Spinal cord (tissue), 10 donors: ENCODE measurements at places on chromosomes 7 and 10. TPM values are rescaled to one million over a fixed set of nuclear protein-coding genes. Genes with fewer than 3 reads are reported as not detected.

SFMBT2 gene
- polyA plus RNA-seq = 15.3 TPM

EN2 gene
- 0.22 TPM for polyA plus RNA-seq

CYP26A1 gene
- polyA plus RNA-seq = 0.42 TPM

IFIT3 gene
- 8.6 TPM for polyA plus RNA-seq

FGFR2 gene
- 101 TPM for polyA plus RNA-seq

RHOBTB1 gene
- 19.8 TPM for polyA plus RNA-seq

GPER1 gene
- polyA plus RNA-seq = 9.9 TPM

ACTL6B gene
- 83.1 TPM for polyA plus RNA-seq

BMS1 gene
- 13.4 TPM for polyA plus RNA-seq

LLCFC1 gene
- polyA plus RNA-seq = 0.38 TPM

CHRM2 gene
- polyA plus RNA-seq = 15.9 TPM

UPK3B gene
- polyA plus RNA-seq = 1.0 TPM

ZNF488 gene
- polyA plus RNA-seq = 39.6 TPM

GNGT1 gene
- polyA plus RNA-seq = not detected

GATA3 gene
- 1.9 TPM for polyA plus RNA-seq

SPAG6 gene
- polyA plus RNA-seq = 15.3 TPM

AMPH gene
- polyA plus RNA-seq = 109 TPM

PRKCQ gene
- 10.1 TPM for polyA plus RNA-seq

GSAP gene
- polyA plus RNA-seq = 13.4 TPM

LIPK gene
- not detected for polyA plus RNA-seq

ARL4A gene
- polyA plus RNA-seq = 57.4 TPM

IDI2 gene
- polyA plus RNA-seq = not detected

RGR gene
- 12.1 TPM for polyA plus RNA-seq

TTYH3 gene
- polyA plus RNA-seq = 218 TPM

CALHM3 gene
- polyA plus RNA-seq = 0.09 TPM

NHLRC2 gene
- 12.6 TPM for polyA plus RNA-seq

LARP4B gene
- 38.3 TPM for polyA plus RNA-seq

C10orf62 gene
- not detected for polyA plus RNA-seq

OR2A1 gene
- polyA plus RNA-seq = 0.29 TPM

LRGUK gene
- 3.5 TPM for polyA plus RNA-seq

GRM8 gene
- polyA plus RNA-seq = 15.6 TPM

CTTNBP2 gene
- polyA plus RNA-seq = 33.7 TPM

ZMIZ2 gene
- 106 TPM for polyA plus RNA-seq

HYCC1 gene
- polyA plus RNA-seq = 15.9 TPM

BEND7 gene
- 28.2 TPM for polyA plus RNA-seq

ANKRD22 gene
- polyA plus RNA-seq = not detected

FAM131B gene
- 108 TPM for polyA plus RNA-seq

MACC1 gene
- polyA plus RNA-seq = 0.17 TPM

LHPP gene
- polyA plus RNA-seq = 52.1 TPM

NUTM2E gene
- polyA plus RNA-seq = not detected

RHBDD2 gene
- 167 TPM for polyA plus RNA-seq

GNAT3 gene
- not detected for polyA plus RNA-seq

NOS3 gene
- polyA plus RNA-seq = 11.3 TPM

HSPA12A gene
- polyA plus RNA-seq = 68.3 TPM

ZNF438 gene
- 6.7 TPM for polyA plus RNA-seq

EPHA1 gene
- 3.6 TPM for polyA plus RNA-seq

GAD2 gene
- polyA plus RNA-seq = 21.1 TPM

AUTS2 gene
- 214 TPM for polyA plus RNA-seq

MGMT gene
- polyA plus RNA-seq = 13.4 TPM

CFAP69 gene
- 11.3 TPM for polyA plus RNA-seq

SYT15B gene
- 10.8 TPM for polyA plus RNA-seq

SLC13A1 gene
- not detected for polyA plus RNA-seq

AGMO gene
- polyA plus RNA-seq = 0.30 TPM

OR2A7 gene
- 1.7 TPM for polyA plus RNA-seq

NUP205 gene
- polyA plus RNA-seq = 43.0 TPM

MYL10 gene
- not detected for polyA plus RNA-seq

FANK1 gene
- polyA plus RNA-seq = 10.9 TPM

SGCE gene
- polyA plus RNA-seq = 77.9 TPM
